ENCODE measurements at places on chromosomes 2 and 18. TPM values are rescaled to one million over a fixed set of nuclear protein-coding genes. Genes with fewer than 3 reads are reported as not detected.

DNA sequence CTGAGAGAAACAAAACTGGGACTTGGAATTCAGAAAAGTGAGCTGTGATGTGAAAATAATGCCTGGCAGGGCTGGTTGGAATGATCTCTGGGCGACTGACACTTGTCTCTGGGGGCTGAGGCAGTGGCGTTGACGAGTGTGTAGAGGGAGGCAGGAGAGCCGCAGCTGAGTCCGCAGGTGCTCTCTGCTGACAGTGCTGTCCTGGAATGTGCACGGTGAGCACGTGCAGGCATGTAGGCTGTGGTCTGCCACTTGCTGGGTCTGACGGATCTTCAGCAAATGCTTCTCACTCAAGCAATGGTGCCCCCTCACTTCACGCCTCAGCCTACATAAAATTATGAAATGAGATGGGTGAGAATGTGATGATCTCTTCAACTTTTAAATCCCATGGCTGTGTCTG, 38.5 kb upstream of the ATP9B start:
- H3K36me3 ChIP-seq = no peaks in the 10 kb centered on the region
- no peak overlapping the region for H3K4me3 ChIP-seq
- no peaks in the 10 kb centered on the region for H3K4me1 ChIP-seq
- no peak for DNase-seq
- H3K27ac ChIP-seq = no peak overlapping the region
- H3K27me3 ChIP-seq = peaks cover 3% of the 10 kb centered on the region

DNA sequence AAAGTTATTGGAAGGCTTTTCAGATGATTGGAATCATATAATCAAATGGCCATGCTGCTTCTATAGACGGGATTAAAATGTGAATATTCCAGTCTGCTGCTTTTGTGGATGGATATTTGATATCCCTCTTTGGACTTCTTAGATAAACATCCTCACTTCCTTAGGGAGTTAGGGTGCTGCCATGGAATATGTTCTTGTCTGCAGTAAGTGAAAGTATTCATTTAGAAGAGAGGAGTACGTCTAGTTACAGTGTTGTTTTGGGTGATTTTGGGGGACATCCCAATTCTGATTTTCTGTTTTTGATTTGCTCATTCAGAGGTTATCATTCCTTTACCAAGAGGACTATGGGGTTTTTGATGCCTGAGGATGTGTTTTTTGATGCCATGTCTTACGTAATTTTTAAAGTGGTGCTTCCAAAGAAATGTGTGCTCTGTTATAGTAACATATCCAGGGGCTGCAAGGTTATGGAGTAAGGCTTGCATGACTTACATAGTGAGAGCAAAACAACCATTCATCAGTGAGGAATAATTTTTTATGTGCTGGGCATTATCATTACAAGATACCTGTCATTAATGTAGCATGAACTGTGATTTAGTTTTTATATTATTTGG, 33.6 kb downstream of the ASXL3 start:
- no peaks in the 10 kb centered on the region for H3K27me3 ChIP-seq
- no peak overlapping the region for H3K4me3 ChIP-seq
- H3K36me3 ChIP-seq = no peaks in the 10 kb centered on the region
- no peak overlapping the region for H3K27ac ChIP-seq

DNA sequence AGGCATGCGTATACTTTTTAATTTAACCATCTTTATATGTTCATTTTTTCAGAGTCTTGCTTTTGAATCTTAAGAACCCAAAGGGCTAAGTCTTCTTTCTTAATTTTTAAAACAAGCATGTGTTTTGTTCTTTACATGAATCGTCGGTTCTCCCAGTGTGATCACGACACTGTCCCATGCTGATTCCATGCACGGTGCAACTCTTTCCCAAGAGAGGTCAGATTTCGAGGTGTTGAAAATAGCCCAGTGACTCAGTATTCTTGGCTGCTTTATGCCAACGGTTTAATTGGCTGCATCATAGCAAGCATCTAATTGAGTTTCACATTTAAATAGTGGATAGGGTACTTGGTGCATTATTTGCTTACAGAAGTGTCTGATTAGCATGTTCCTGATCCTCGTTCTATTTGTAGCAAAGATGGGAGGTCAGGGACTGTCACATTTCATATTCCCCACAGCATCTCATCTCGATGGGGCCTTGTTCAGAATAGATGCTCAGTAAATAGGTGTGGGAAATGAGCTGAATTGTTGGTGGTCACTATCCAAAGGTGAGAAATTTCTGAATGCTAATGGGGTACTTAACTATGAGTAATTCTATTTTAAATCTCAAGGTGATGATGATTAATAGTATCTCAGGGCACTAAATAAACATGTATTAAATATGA, 2.8 kb downstream of the NPAS2 start:
- peaks cover 9% of the 10 kb centered on the region for H3K4me1 ChIP-seq
- H3K27ac ChIP-seq = no peak overlapping the region

GRCh38 chr2:202051499-202052161, 18.0 kb downstream of the FZD7 start:
- DNase-seq = no peak
- no peak overlapping the region for H3K27ac ChIP-seq
- no peak overlapping the region for H3K4me3 ChIP-seq
- H3K27me3 ChIP-seq = peaks cover 17% of the 10 kb centered on the region
- no peaks in the 10 kb centered on the region for H3K36me3 ChIP-seq

DNA sequence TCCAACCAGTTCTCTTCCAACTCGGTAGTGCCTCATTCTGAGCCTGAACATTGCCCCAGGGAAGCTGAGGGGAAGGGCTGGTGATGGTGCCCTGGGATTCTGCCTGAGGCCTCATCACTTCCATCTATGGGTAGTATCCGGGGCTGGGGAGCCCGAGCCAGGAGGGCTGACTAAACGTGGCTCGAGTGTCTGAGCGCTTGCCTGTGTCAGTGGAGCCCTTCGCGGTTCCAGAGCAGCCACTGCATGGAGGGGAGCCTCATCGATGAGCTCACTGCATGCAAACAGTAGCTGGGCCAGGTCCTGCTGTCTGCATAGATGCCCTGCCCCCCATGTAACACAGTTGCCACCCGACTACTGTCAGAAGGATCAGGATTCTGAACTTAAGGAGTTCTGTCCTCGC, 129.3 kb downstream of the GLI2 start:
- no peak for DNase-seq
- H3K4me3 ChIP-seq = no peak overlapping the region
- H3K4me1 ChIP-seq = no peaks in the 10 kb centered on the region
- H3K36me3 ChIP-seq = no peaks in the 10 kb centered on the region
- H3K27me3 ChIP-seq = peaks cover 35% of the 10 kb centered on the region
- no peak overlapping the region for H3K27ac ChIP-seq

DNA sequence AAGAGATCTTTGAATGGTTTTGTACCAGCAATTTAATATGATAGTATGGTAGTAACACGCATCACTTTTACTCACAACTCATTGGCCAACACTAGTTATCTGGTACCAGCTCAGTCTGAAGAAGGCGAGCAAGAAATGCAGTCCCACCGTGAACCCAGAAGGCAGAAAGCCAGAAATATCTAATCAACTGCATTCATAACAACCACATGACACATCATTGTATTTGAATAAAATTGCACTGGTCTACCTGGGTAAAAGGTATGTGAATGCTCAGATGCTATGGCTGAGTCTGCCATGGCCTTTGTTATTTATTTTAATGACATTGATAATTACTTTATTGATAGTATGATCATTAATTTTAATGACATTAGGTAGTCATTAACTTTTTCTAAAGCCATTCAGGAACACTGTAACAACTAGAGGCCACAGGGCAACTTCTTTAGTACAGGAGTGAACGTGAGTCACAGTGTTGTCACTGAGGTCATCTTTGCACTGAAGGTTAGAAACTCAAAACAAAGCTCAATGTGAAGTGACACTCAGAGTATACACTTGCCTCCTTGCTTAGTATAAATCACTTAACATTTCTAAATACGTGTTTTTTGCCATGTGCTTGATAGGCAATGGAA, 475.6 kb upstream of the TNP1 start:
- DNase-seq = no peak
- no peaks in the 10 kb centered on the region for H3K4me1 ChIP-seq
- H3K27ac ChIP-seq = no peak overlapping the region
- no peaks in the 10 kb centered on the region for H3K36me3 ChIP-seq

Gene ZSWIM2
- total RNA-seq = not detected

GRCh38 chr2:54928719-54929118, 121.5 kb downstream of the RTN4 start:
- no peaks in the 10 kb centered on the region for H3K4me1 ChIP-seq
- DNase-seq = no peak
- no peak overlapping the region for H3K27ac ChIP-seq
- H3K27me3 ChIP-seq = peaks cover 12% of the 10 kb centered on the region
- no peaks in the 10 kb centered on the region for H3K36me3 ChIP-seq

DNA sequence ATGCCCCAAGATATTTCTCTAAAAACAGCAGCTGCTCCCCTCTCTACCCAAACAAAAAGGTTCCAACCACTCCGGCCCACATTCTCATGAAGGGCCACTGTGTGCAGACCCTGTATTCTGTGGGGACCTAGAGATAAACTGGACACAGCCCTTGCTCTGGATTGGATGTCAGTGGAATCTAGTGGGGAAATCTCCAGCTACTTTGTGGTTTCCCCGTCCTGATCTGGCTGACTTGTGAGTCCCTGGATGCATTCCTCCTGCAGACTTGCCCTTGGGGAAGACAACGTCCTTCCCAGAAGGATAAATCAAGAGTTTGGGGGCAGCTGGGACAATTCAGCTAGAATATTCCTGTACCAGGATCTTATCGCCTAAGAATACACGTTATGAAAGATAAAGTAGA, 151.1 kb downstream of the FSHR start:
- H3K27me3 ChIP-seq = no peaks in the 10 kb centered on the region
- no peak overlapping the region for H3K4me3 ChIP-seq
- H3K4me1 ChIP-seq = no peaks in the 10 kb centered on the region
- no peaks in the 10 kb centered on the region for H3K36me3 ChIP-seq
- no peak overlapping the region for H3K27ac ChIP-seq

GRCh38 chr18:9434122-9434701, 41.1 kb upstream of the RALBP1 start:
- peaks cover 6% of the 10 kb centered on the region for H3K4me1 ChIP-seq
- DNase-seq = no peak
- no peaks in the 10 kb centered on the region for H3K36me3 ChIP-seq
- H3K4me3 ChIP-seq = peak overlapping the region; percentile 25
- peaks cover 2% of the 10 kb centered on the region for H3K27me3 ChIP-seq

DNA sequence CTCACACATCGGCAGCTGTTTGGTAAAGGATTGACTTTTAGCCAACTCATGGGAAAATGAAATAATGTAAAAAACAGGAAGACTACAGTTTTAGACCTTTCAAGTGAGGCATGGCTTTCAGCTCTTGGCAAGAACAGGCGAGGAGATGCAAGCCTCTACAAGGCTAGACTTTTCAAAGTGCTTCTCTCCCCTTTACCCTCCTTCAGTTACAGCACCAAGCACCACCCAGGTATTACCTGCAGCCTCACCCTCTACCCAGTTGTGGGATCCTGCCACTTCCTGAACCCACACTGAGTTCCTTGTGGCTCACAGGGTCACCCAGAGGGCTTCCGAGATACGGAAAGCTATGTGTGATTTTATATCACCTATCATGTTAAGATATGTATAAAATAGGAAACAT, 14.7 kb downstream of the UGT1A10 start:
- H3K4me3 ChIP-seq = no peak overlapping the region
- no peak for DNase-seq
- H3K4me1 ChIP-seq = no peaks in the 10 kb centered on the region

Gene RTP5
- total RNA-seq = 0.53 TPM

DNA sequence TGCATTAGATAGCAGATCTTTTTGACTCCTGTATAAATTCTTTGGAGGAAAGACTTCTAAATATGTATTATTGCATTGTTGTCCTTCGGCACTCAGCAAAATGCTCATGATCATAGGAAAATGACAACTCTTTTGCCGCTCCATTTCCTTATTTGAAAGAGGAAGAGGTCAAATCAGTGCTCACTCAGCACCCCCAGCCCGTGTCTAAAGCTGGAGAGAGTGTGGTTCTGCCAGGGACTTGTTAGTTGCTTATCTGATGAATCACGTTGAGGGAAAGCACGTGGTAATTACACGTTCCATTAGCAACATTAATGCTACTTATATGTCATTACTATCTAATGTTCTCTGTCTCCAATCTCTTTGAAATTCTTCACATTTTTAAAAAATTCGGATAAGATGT, 46.0 kb upstream of the MBP start:
- no peaks in the 10 kb centered on the region for H3K4me1 ChIP-seq
- peaks cover 3% of the 10 kb centered on the region for H3K27me3 ChIP-seq
- no peak overlapping the region for H3K4me3 ChIP-seq
- H3K27ac ChIP-seq = no peak overlapping the region

DNA sequence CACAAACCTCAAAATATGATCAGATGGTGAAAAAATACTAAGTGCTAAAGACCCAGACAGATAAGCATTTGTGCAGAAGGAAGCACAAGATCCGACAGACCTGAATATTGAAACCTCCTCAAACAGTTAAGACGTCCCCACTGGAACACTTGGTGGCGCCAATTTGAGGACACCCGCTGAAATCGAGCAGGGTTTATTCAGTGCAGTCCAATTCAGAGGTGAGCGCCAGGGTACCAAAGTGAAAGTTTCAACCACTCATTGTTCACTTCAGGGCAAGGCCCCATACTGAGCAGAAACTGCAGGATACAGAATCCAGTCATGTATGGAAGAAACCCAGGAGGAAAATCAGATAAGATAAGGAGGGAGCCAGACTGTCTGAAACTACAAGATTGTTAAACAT, 417.6 kb downstream of the LRRTM4 start:
- no peaks in the 10 kb centered on the region for H3K27me3 ChIP-seq
- H3K36me3 ChIP-seq = no peaks in the 10 kb centered on the region
- no peak overlapping the region for H3K27ac ChIP-seq
- H3K4me3 ChIP-seq = no peak overlapping the region

Measured in activated naive CD8-positive, alpha-beta T cell treated with anti-CD3 and anti-CD28 coated beads, Interleukin-2, amount 10 ng/mL, durations not matched to agents 7 days and 5 days (primary cell).